ENCODE measurements at places on chromosomes 6 and 20.
A peak's percentile ranks its signal among the peaks of the same experiment; 100 is the strongest.

- no peak for DNase-seq
Measured at GRCh38 chr6:139612135-139612465, 237.7 kb upstream of the CITED2 start.

DNA sequence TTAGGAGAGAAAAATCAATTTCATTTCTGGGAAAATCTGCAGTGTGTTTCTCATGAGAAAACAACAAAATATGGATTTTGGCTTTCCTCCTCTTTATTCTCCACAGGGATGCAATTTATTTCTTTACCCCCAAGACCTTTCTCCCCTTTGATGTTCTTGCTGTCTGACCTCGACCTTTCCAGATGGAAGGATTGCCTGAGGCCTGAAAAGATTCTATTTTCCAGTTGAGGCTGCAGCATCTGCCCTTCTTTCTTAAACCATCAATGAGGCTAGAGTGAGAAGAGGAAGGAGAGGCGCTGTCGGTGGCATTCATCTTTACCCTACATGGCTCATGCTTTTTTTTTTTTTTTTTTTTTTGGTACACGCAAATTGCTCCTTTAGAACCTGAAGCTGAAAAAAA, 344.2 kb upstream of the BTBD3 start:
- DNase-seq, result no peak

GRCh38 chr6:131321589-131321988, 186.3 kb downstream of the AKAP7 start:
- no peak for DNase-seq

DNA sequence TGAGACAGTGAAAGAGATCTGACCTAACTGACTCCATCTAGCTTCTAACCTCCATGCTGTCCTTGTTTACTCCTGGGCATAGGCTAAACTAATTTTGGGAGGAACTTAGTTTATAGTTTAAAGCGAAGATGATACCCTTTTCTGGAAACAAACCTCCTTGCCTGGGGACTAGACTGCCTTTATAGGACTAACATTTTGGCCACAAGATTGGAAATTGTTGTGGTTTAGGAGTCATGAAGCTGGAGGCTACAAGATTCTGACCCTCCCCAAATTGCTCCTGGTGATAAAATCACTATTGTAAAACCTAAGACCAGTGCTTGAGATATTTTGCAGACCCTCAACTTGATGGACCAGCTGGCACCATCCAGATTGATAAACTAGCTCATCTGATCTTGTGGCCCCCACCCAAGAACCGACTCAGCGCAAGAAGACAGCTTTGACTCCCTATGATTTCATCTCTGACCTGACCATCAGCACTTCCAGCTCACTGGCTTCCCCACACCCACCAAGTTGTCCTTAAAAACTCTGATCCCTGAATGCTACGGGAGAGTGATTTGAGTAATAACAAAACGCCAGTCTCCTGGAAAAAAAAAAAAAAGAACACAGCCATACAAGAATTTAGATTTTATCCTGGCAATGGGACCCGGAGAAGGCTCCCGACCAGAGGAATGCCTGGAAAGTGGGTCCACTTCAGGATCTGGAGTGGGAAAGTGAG, 63.0 kb downstream of the ABHD12 start:
- no peak for DNase-seq

- DNase-seq, result no peak
Measured at GRCh38 chr6:105872249-105872648, 213.9 kb upstream of the PRDM1 start.

DNA sequence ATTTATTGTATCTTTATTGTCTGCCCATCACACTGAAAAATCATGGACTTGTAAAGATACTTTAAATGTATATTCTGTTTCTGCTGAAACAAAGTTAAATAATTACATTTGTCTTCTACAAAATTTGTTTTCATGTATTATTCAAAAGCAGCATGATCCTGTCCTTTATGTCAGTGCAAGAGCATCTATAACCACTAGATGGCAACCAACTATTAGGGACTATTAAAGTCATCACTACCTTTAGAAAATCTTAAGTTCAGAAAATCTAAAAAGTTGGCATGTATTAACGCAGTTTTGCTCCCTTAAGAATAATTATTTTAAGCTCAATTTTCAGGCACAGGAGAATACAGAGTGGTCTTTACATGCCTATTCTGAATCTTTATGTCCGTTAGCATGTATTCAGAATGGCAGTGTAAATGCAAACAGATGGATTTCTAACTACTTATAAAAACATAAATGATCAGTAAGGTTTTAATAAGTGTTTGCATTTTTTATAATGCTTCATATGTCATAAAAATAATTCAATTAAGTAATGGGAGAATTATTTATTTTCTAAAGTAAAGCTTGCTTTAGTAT, 17.8 kb downstream of the TMEM30A start:
- DNase-seq, result peak; percentile 52

DNA sequence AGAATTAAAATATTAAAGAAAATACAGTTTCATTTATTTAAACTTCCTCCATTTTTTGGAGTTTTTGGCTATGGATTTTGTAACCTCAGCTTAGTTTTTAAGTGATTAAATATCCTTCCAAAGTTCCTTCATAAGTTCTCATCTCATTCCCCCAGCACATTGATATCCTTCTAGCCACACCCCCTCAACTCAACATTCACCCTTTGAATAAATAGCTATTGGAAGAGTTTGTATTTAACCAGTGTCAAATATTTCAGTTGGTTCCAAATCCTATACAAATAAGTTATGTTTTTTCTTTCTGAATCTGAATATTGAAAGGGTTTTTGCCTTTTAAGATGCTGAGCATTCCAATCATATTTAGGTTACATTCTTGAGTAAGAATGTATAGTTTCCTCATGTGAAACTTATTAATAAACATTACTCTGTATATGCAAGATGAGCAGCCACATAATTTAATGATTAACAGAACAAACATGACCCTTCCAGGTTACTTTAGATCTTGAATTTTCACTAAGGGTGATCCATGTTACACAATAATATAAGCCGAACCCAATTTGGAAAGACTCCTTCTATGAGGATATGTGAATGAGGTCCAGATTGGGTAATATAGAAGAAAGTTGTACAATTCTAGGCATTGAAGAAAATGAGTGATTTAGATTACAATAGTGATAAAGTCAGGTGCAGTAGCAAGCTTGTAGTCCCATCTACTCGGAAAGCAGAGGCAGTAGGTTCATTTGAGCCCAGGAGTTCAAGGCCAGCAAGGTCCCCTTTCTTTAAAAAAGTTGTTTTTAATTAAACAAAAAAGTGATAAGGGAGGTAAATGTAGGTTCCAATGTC, 13.6 kb downstream of the GLYATL3 start:
- DNase-seq, result no peak

GRCh38 chr6:16929809-16930208, 168.5 kb upstream of the ATXN1 start:
- no peak for DNase-seq

DNA sequence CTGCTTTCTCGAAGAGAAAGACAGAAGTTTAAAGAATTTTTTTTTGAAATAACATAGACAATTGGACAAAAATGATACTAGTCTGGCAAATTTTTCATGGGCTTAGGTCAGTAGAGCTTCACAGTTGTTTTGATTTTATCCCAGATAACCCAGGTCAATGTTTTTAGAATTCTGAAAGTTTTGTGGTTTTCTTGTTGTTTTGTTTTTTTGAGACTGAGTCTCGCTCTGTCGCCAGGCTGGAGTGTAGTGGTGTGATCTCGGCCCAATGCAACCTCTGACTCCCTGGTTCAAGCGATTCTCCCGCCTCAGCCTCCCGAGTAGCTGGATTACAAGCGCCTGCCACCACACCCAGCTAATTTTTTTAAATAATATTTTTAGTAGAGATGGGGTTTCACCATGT, 22.8 kb downstream of the KIF13A start:
- no peak for DNase-seq

GRCh38 chr6:41072836-41073202, at the start of gene NFYA:
Gene NFYA, plus strand, starts transcription at chr6:41072974. Its CDS starts 6,116 bp downstream, at chr6:41079090.
- no peak for DNase-seq

GRCh38 chr6:51854876-51855275, 232.5 kb downstream of the PKHD1 start:
- DNase-seq, result no peak

DNA sequence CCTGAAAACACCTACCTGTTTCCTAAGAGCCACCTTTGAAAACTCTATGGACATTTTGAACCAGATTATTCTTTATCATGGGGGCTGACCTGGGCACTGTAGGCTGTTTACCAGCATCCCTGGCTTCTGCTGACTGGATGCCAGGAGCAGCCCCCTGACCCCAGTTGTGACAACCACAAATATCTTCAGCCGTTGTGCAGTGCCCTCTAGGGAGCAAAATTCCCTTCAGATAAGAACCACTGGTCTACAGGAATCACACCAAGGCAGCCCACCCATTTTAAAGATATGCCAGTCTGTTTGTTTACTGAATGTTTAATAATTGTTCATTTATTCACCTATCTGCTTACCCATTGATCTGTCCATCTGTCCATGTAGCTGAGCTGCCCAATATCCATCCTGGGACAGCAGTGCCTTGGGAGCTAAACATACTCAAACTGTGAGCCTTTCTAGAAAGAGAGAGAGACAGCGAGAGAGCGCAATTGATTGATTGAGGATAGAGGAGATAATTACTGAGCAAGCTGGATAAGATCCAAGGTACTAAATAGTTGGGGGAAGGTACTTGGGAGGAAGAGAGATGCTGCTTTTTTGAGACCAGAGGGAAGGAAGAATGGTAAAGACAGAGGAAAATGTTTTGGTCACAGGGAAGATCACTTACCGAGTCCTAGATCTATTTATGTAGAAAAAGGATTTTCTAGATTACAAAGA, 276.8 kb downstream of the NRN1 start:
- DNase-seq, result no peak

- DNase-seq, result no peak
Measured at GRCh38 chr6:29564875-29565274, 5.3 kb upstream of the UBD start.

DNA sequence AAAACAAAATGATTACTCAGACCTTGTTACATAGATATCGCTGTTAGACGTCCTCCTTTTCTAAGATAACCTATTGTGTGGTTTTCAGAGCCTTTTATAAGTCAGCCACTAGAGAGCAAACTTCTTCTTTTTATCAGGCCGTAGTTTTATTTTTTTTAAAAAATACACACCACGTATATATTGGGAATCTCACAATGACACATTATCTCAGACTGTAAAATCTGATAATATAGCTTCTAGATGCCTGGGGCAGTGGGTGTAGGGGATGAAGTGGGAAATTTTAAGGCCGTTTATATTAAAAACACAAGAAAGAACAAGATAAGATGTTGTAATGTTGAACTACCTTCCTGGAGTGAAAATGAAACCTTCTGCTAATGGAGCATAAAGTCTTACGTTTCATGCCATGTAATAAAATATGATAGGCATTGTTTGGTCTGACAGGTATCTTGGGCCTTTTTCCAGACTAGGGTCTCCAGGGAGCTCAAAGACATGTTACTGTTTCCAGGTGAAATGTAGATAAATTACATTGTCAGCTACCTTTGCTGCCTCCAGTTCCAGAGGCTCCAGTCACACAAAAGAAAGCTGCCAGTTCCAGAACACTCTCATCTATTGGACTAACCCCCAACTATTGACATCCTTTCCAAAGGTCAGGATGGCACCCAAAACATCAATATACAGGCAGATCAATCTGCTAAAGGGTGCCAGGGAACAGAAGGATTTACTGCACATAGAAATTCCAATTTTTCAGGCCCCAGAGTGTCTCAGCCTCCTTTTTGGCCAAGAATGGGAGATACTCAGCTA, 130.2 kb upstream of the AKIRIN2 start:
- DNase-seq, result peak; percentile 33

- DNase-seq, result no peak
Measured at GRCh38 chr6:106003268-106003987, 82.7 kb upstream of the PRDM1 start.

GRCh38 chr20:59412181-59412580, 111.8 kb downstream of the EDN3 start:
- DNase-seq, result no peak

GRCh38 chr6:133467982-133468380, 226.8 kb downstream of the EYA4 start:
- DNase-seq, result no peak

DNA sequence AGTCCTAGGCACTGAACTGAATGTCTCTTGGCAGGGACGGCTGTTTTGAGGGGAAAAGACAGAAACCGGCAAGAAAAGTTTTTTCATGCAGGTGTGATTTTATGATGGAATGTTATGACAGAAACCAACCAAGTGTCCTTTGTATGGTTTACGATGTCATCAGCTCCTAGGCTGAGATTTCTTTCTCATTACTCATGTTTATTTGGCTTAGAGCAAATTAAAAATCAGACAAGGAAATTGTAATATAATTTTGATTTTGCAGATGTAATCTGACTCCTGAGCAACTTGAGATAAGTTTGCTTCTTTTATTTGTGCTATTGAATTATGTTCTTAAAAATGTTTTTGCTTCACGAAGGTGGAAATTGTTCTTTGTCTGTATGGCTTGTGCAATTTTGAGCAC, 58.8 kb upstream of the MAP3K7 start:
- DNase-seq, result no peak

DNA sequence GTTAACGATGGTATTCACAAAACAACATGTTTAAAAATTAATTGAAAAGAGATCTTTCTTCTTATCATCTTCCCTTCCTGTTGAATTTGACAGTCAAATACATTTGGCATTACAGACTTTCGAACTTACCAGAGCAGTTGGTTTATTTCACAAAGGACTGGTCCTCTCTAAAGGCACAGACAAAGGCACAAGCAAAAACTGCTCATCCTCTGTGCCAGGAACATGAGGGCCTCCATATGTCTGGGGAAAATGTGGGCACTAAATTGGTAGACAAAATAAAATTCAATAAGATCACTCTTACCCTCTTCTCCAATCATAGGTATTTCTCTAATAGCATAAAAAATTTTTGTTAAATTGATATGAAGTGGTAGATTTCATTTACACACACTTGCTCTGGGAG, 40.4 kb downstream of the SYNE1 start:
- no peak for DNase-seq

- no peak for DNase-seq
Measured at GRCh38 chr6:35259948-35260590, 534 bp downstream of the ZNF76 start.

DNA sequence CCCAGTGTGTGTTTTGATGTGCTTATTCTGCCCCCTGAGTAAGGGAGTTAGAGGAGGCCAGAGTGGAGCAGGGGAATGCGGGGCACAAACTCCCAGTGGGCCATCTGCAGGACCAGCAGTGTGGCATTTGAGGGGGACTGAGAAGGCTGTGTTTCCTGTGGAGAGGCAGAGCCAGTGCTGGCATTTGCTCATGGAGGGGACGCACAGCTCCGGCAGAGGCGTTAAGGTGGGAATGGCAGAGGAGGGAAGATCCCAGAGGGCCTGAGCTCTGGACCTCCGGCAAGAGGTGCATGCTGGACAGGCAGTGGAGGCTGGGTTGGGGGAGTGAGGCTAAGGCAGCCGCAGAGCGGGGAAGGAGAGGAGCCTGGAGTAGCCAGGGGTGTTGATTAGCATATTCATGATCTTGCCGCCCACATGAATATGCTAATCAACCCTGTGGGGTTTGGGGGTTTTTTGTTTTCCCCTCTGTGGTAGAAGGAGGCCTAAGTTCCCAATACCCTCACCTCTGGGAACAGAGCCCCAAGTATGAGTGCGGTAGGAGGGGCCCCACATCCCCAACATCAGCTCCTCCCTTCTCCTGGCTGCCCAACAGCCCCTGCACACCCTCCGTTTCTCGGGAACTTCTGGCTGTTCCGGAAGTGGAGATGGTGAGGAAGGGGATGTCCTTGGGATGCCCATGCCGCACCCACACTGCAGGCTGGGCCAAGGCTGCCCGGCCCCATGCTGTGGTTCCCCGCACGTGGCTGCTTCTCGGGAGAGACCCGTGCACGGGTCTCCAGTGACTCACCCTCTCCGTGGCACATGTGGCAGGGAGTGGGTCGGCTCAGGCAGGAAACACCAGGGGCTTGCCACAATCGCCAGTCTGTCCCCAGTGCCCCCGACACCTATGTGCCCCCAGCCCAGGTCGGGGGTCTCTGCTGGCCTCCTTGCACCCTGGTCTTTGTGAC, 33.8 kb downstream of the DLGAP4 start:
- DNase-seq, result no peak
